ENCODE measurements at places on chromosomes 6 and 20.

DNA sequence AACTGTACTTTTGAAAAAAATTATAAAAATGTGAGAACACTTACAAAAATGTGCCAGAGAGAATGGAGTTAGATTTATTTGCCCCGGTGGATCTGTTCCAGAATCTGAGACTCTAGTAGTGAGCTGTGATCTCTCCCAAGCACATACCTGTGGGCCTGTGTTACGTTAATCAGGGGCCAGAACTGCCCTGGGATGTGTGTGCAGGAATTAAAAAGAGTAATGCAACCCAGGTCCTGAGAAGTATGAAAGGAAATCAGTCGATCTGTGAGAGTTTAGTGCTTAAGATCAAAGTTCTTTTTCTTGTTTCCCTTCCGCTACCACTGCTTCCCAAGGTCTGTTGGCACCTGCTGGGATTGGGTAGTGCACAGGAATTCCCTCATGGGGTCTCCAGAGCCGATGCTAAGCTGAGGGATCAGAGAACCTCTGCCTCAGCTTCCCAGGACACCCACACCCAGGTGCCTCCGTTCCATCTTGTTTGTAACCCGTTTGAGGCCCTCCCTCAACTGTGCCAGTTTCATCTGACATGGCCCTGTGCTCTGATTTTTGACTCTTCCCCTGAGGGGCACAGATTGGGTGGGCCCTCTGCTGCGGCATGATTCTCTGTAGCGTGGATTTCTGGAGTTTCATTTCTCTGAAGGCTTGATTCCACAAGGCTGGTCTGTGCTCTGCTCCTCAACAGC, 87.7 kb downstream of the RREB1 start:
- no peak for DNase-seq

DNA sequence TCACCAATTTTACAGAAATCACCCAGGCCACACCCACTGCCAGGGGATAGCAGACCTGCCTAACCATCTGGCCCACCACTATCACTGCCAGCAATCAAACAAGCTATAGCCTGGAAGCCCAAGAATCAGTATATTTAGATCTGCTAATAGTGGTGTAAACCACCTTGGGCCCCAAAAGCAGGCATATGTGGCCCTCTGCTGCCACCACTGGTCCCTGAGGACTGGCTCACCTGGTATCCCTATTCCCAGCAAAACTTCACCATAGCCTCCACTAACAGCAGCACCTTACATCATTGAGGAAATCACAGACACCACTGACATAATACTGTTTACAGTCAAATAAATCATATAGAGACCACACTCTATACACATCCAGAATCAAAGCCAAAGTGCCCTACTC, 880.4 kb upstream of the MAN1A1 start:
- DNase-seq = no peak

GRCh38 chr20:56187534-56188165, 60.9 kb upstream of the MC3R start:
- peak; percentile 22 for DNase-seq

DNA sequence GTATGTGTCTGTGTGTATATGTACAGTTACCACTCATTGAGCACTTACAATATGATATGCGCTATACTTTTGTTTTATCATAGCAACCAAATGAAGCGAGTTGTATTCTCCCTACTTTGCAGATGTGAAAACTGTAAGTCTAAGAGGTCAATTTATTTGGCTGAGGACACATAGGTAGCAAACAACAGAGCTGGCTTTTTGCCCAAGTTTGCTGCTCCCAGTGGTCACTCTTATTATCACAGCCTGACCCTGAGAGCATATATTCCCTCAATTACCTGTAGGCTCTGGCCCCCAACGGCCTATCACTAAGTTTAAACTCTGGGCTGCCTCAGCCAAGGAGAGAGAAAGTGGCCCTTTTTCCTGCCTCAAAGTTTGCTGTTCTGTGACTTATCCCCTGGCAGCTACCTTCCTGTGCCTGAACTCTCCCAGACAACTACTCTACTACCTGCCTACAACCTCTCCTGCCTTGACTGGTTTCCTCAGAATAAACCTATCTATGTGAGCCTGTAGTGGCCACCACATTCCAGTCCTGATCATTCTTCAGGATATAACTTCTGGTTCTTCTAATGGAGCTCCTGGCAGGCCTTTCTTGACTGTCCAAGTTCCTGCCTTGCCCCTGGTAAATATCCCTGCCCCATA, 221.8 kb downstream of the FRK start:
- DNase-seq = no peak

DNA sequence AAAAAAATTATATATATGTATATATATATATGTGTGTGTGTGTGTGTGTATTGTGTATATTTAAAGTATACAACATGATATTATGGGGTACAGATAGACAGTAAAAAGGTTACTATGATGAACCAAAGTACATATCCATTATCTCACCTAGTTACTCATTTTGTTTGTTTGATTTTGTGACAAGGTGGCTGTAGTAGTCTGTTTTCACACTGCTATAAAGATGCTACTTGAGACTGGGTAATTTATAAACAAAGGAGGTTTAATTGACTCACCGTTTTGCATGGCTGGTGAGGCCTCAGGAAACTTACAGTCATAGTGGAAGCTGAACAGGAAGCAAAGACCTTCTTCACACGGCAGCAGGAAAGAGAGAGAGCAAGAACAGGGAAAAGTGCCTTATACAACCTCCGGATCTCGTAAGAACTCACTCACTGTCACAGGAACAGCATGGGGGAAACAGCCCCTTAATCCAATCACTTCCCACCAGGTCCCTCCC, 30.2 kb upstream of the DACT2 start:
- DNase-seq = no peak

- DNase-seq = no peak
These were observed 68.7 kb upstream of the CST7 start for GRCh38 chr20:24880356-24880755.

DNA sequence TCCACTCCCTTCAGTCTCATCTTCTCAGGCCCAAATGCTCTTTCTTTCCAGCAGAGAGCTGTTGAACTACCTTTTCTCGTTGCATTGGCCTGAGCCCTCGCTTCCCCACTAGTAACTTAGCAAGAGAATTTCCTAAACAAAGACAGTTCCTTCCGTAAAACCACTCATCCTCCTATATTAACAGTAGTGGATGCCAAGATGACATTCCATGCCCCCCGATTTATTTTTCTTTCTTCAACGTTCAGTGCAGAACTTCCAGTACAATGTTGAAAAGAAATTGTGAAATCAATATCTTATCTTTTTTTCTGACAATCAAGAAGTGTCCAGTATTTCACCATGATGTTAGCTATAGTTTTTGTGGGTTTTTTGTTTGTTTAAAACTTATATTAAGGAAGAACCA, 45.8 kb downstream of the SOX4 start:
- DNase-seq = no peak

DNA sequence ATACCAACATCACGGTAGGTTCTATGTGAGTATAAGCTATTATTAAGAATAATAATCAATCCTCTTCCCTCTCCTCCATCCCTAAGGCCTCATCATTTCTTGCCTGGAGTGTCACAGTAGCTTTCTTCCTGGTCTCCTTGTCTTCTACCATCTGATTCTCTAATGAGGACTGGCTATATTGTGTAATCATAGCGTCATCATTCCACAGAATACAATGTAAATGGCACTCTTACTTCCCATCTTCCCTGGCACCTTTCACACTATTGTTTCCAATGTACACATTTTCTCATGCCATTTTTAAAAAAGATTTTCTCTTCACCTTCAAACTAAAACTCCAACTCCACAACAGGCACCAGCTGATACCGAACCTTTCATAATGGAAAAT, 2.2 kb upstream of the BTN3A2 start:
- no peak for DNase-seq
